ENCODE measurements at places on chromosomes 1 and 21. TPM values are rescaled to one million over a fixed set of nuclear protein-coding genes. Genes with fewer than 3 reads are reported as not detected.

SCCPDH gene
- 61.3 TPM for total RNA-seq

RPRD2 gene
- total RNA-seq: 10.8 TPM

DLGAP3 gene
- total RNA-seq: 0.06 TPM

HSF2BP gene
- 2.6 TPM for total RNA-seq

ALX3 gene
- total RNA-seq: not detected

XCL2 gene
- not detected for total RNA-seq

FABP3 gene
- 5.1 TPM for total RNA-seq

RGS5 gene
- total RNA-seq: 6.4 TPM

DNAJC28 gene
- total RNA-seq: 0.77 TPM

KCNN3 gene
- total RNA-seq: 2.8 TPM

SH3BGR gene
- 2.1 TPM for total RNA-seq

CCNL2 gene
- total RNA-seq: 118 TPM

UBE2U gene
- not detected for total RNA-seq

RGS13 gene
- not detected for total RNA-seq

SMCP gene
- not detected for total RNA-seq

PTGFRN gene
- 60.0 TPM for total RNA-seq

OR2T2 gene
- total RNA-seq: not detected

MAN1C1 gene
- 0.45 TPM for total RNA-seq

PLA2G2F gene
- total RNA-seq: not detected

BOLA1 gene
- total RNA-seq: 18.5 TPM

RAVER2 gene
- 0.29 TPM for total RNA-seq

PLCH2 gene
- total RNA-seq: 0.06 TPM

SPRR2A gene
- not detected for total RNA-seq

THBS3 gene
- total RNA-seq: 26.4 TPM

CA6 gene
- not detected for total RNA-seq

MKNK1 gene
- total RNA-seq: 12.6 TPM

PM20D1 gene
- not detected for total RNA-seq

DR1 gene
- 64.5 TPM for total RNA-seq

PPIAL4G gene
- total RNA-seq: not detected

AMY2B gene
- total RNA-seq: 2.7 TPM

MYBPHL gene
- total RNA-seq: 0.23 TPM
